Calu3 (cell line): ENCODE measurements at places on chromosomes 6 and 20.

DNA sequence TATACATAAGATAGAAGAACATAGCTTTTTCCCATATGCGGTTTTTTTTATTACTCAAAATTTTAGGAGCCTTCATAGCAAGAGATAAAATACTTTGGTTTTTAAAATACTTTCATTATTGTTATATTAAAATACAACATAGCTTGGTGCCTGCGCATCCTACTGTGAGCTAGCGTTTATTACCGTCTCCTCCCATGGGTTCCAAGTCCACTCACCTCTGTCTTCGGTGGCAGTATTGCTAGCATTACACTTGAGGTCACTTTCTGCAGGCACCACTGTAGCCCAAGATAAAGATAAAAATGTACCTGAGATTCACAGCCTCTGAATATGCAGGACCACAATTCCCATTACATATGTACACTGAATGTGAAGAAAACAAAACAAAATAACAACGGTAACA, 326.7 kb downstream of the TPBG start:
- no peak for DNase-seq

GRCh38 chr6:53233309-53233708, 84.7 kb upstream of the GCM1 start:
- DNase-seq: no peak

- peak; percentile 51 for DNase-seq
Observed at GRCh38 chr6:46015119-46015968, at the start of gene CLIC5. CLIC5 (minus strand) TSS chr6:46015860; CDS start chr6:46015542, 318 bp downstream.

DNA sequence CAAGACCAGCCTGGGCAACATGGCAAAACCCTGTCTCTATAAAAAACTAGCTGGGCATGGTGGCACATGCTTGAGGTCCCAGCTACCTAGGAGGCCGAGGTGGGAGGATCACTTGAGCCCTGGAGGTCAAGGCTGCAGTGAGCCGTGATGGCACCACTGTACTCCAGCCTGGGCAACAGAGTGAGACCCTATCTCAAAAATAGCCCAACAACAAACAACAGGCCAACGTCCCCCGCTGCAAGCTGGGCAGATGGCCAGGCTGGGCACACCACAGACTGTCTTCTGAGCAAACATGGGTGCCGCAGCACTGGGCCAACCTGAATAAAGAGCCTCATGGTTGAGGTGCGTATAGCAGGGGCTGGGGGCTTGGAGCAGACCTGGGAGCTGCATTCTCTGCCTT, 46.6 kb upstream of the SRF start:
- no peak for DNase-seq

GRCh38 chr6:168943231-168943905, 310.3 kb downstream of the THBS2 start:
- no peak for DNase-seq

- DNase-seq: peak; percentile 57
Observed at GRCh38 chr6:160992061-160992979, 751 bp downstream of the MAP3K4 start.

GRCh38 chr20:57698116-57698866, 11.5 kb downstream of the PMEPA1 start:
- DNase-seq: peak; percentile 94

GRCh38 chr6:42530751-42531150, 33.1 kb upstream of the UBR2 start:
- DNase-seq: no peak

DNA sequence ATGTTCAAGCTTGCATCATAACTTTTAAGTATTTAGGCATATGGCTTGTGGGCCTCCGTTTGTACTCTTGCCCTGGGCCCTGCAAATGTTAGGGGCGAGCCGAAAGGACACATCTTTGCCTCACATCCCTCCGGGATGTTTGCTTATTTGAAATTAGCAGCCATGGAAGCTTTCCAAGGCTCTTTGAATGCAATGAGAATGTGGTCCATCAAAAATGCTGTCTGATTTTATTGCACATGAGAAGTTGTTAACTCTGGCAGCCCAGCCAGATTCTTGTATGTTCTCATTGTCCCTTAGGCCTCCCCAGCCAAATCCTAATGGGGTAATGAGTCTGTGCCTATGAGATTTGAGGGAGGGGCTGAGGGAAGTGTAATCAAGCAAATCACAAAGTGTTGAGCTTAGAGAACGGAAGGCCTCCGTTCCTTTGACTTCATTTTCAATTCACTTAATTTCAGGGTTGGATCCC, 261.2 kb upstream of the MARCKS start:
- no peak for DNase-seq

DNA sequence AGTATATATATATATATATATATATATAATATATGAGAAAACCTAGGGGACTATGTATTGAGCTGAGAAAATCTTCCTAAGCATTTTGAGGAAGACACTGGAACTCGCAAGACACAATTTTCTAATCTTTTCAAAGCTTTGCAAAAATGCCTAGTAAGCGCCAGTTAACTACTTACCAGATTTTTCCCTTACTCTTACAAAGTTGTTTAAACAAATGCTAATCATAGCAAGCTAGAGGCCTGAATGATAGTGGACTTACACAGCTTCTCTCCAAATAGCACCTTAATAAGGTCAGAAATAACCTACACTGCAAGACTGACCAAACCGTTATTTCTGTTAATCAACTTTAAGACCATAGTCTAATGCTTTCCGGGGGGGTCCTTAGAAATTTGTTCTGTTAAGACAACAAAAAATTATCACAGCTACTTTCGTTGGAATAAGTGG, 56.1 kb upstream of the HFE start:
- DNase-seq: no peak

DNA sequence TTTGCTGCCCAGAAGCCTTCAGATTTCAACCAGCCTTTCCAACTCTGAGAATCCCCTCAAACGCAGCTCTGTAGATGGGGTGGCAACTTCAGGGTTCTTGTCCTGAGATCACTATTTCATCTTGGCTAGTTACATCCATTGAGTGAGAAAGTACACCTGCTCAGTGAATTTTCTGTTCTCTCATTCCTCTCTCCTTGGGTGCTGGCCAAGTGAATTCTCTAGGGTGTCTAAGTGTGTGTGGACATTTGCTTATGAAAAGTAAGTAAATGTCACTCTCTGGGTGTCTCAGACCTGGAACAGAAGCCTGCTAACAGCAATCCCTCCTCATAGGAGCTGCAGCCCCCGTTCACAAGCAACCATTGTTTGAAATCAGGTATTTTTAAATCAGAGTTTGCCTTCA, 3.8 kb downstream of the RIN2 start:
- DNase-seq: no peak
